ENCODE measurements at places on chromosomes 3 and 15. TPM values are rescaled to one million over a fixed set of nuclear protein-coding genes. Genes with fewer than 3 reads are reported as not detected.

GRCh38 chr3:163785693-163786092 lies 1292.6 kb downstream of the SI start:
- DNase-seq = peak; percentile 22

Gene IL12A
- total RNA-seq = 2.8 TPM

GRCh38 chr3:29555590-29555989 lies 274.7 kb downstream of the RBMS3 start:
- DNase-seq = no peak

- DNase-seq = no peak
Observed at GRCh38 chr3:67288466-67289106, 290.5 kb downstream of the KBTBD8 start.

DNA sequence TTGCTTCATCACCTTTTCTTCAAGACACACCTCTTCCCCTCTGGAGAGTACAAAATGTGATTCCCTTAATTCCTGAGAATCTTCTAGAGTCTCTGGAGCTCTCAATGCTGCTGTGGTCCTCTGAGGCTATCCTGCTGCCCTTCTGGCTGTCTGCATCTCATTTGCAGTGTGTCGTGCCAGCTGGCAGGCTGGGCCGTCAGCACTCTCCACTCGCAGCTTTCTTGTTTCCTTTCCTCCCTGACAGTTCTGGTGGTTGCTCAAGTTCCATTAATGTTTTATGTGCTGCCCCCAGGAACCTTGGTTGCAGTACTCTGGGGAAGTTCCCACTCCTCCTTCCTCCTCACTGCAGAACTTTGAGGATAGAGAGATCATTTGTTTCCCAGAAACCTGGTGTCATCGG lies 210.8 kb upstream of the ROPN1 start:
- no peak for DNase-seq

DNA sequence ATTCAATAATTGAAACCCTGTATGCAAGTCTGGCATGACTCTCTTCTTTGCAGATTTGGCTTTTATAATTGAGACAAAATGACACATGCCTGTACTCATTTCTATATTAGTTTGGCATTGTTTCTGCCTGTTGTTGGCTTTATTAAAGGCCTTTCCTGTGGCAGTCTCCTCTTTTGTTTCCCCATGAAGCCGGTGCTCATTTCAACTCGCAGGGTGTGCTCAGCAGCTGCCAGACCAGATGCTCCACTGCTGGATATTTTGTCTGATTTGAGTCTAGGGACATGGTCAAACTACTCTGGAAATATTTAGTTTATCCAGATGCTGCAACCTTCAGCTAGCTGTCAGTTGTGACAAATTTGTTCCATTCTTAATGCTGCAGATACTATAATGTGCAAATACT lies 445.3 kb downstream of the NAALADL2 start:
- no peak for DNase-seq

GRCh38 chr15:64548235-64548634 lies 87.9 kb downstream of the ZNF609 start:
- DNase-seq = no peak

Gene ZIC4
- total RNA-seq = not detected

GRCh38 chr3:158095111-158095813 lies 11.0 kb downstream of the SHOX2 start:
- no peak for DNase-seq

Gene TMED3
- 53.6 TPM for total RNA-seq

Gene ZNF660
- total RNA-seq = not detected

Gene LRRC31
- total RNA-seq = not detected

DNA sequence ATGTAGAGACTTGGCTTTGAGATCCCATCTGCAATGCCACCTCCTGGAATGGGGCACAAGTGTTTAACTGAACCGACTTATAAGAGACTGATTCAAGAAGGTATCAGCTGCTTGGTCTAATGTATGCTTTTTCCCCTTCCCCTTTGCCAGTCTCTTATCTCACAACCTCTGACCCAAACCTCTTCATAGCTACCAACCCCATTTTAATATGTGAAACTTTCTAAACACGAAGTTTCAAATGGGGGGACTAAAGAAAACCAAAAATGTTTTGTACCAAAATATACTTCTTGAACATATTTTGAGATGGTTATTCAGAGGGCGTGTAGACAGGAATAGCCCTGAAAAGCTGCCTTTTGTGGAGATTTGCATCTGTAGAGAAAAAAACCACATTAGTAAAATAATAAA lies 73.1 kb downstream of the OXSM start:
- DNase-seq = no peak

Gene FOXP1
- total RNA-seq = 11.4 TPM

Gene PLA1A
- not detected for total RNA-seq

DNA sequence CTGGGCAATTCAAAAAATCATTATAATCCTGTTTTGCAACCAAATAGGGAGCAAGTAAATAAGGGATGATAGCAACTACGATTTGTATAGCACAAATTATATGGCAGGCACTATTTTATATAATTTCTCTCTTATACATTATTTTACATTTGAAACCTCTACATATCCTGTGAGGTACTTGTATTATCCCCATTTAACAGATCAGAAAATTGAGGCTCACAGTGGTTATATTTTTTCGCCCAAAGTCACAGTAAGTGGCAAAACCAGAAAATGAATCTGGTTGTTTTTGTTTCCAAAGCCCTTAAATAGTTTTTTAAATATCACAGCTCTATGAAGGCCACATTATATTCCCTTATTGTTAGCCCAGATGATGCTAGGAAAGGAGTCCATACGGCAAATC lies 74.3 kb downstream of the MLH1 start:
- DNase-seq = no peak

DNA sequence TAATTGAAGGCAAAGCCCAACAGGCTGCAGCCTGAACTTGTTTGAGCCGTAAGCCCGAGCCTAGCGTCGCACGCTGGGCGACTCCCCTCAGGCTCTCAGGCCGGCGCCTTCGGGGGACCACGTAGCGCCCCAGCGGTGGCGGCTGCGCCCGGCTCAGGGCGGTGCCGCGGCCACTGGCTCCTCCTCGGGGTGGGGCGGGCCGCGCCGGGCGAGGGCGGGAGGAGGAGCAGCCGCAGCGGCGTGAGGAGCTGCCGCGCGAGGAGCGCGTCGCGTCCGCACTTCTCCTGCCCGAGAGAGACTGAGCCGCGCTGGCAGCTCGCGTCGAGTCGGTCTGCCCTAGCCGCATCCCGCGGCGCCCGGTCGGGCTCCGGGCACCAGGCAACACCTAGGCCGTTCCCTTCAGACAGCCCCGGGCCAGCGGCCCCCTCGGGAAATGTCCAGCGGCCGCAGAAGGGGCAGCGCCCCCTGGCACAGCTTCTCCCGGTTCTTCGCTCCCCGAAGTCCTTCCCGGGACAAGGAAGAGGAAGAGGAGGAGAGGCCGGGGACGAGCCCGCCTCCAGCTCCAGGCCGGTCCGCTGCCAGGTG lies at the start of gene CRYBG3:
TSS of gene CRYBG3 (plus strand) at position 238 of the 585 bp plus-strand sequence. CDS start at position 434, 196 bp downstream.
- peak; percentile 35 for DNase-seq

Gene CD80
- total RNA-seq = not detected

DNA sequence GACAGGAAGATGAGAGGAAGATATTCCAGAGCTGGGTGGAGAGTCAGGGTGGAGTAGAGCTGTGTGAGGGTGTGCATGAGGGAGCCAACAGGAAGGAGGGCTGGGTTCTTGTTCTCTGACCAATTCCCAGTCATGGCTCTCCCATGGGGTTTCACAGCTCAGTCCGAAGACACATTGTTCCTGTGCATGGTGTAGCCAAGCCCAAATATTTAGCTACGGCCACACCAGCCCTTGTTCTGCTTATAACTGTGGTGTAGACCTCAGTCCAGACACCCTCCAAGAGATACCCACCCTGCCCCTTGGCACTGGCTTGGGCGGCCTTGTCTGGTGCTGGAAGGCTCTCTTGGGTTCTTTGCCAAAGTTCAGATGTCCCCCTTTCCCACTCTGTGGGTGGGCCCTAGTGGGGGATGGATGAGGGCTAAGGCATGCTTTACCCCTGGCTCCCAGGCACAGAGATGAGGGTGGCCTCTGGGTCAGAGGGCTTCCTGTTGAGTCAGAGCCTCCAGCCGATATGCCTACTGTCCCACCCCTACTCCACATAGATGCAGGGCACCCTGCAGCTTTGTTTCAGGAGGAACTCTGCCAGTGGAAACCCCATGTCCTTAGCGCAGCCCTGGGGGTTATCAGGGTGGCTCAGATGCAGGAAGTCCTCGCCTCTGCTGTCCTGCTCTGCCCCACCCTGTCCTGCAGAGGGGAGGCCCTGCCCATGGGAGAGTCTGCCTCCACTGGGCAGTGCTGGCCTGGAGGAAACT lies 271.2 kb upstream of the CTDSPL start:
- no peak for DNase-seq

Gene ZPLD1
- total RNA-seq = not detected

Gene NEO1
- total RNA-seq = 30.0 TPM

Gene HCLS1
- 1.6 TPM for total RNA-seq

- DNase-seq = no peak
Observed at GRCh38 chr3:87900061-87900460, 158.7 kb downstream of the CGGBP1 start.

GRCh38 chr3:99625643-99626416 lies 12.6 kb upstream of the COL8A1 start:
- no peak for DNase-seq

DNA sequence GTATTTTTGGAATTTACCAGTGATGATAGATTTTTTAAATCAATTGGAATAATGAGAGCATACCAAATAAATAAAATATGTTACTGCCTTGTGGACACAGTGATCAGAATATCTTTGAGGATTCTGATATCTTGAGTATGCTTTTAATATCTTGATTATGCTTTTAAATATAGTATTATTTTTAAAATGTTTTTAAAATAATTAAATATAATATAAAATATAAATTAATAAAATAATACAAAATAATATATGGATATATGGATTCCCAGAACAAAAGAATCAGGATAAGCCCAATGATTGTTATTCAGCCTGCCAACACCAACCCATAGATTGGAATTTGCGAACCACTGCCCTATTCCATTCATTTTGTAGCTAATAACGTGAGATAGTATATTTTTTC lies 91.9 kb upstream of the MLF1 start:
- no peak for DNase-seq

Gene CGNL1
- total RNA-seq = 2.2 TPM

Gene MED12L
- total RNA-seq = 6.4 TPM

DNA sequence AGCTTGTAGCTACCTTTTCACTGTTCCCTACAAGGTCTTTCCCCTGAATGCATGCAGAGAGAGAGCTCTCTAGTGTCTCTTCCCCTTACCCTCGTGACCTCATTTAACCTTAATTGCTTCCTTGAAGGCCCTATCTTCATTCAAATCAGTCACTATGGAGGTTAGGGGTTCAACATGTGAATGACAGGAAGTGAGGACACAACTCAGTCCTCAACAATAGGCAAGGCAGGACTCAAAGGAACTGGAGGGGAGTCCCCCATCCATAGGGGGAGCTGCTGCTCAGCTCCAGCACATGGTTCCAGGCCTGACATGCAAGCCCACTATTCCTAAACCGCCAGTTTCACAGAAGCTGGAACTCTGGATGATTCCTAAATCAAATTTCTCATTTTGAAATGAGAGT lies 33.8 kb upstream of the GYG1 start:
- peak; percentile 8 for DNase-seq

Gene DCLK3
- total RNA-seq = not detected

DNA sequence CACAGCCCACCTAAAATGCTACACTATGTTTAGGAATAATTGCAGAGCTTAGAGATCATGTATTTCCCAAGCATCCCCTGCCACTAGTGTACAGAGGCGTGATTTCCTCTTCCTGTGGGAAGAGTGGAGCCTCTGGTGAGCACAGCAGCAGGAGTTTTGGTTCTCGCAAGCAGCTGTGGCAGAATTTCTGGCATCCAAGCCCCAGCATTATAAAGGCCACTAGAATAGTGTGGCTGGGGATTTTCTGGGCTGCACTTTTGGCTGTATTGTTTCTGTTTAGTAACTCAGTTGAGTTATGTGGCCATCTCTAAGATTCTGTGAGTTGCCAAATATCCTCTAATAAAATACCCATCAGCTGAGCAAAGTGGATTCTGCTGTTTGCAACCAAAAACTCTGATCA lies 64.7 kb downstream of the GPR176 start:
- no peak for DNase-seq

GRCh38 chr15:96972201-96972600 lies 641.7 kb downstream of the NR2F2 start:
- no peak for DNase-seq

Gene A4GNT
- total RNA-seq = not detected

DNA sequence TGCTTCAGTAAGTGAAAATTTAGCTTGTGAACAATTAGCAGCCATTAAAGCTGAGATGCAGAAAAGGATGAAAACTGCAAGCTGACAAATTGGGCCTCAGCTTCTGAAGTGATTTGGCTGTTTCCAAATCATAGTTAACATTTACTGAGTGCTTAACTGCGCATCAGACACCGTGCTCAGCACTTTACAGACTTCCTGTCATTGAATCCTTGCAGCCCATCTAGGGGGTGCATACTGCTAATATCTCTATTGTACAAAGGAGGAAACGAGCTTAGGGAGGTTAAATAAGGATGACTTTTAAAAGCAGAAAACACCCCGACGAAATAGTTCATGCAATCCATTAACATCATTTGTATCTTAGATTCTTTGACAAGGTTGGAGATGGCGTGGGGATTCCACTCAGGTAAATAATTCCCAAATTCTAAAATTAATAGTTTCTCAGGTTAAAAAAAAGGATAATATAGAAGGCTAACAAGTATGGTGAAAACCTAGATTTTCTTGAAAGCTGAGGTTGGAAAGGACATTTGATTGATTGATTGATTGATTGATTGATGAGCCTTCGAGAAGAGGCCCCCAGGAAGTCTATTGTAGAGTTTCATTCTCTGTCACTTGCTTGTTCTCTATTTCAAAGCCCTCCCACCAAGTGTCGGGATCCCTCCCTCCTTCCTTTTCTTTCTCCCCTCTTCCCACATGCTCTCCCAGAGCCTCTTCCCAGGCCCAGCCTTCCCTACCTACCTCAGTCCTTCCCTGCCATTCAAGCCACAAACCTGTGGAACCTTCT lies 23.5 kb upstream of the EPHB3 start:
- no peak for DNase-seq

DNA sequence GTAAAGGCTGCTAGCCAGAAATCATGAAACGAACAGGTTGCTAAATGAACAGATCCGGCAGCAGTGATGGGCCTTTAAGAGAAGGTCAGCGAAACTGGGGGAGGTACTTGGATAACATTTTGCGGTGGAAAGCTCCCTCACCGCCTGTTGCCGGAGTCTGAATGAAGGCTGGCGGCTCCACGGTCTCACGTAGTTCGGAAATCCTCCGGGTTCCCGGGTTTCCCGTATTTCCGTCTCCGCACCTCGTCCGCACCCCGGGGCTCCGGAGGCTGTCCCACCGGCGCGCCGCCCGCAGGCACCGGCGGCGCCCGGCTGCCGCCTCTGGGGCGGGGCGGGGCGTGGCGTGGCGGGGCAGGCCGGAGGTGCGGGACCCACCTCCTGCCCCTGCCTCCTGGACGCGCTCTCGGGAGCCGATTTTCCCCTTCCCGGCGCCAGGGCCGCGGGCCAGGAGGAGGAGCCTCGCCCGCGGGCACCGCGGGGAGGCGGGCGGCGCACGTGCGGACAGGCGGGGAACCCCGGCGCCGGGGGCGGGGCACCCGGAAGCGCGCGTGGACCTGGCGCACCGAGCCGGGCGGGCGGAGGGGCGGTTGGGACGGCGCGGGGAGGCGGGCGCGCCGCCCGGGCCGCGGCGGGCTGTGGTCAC lies at the start of gene ZDHHC23:
TSS of gene ZDHHC23 (plus strand) at position 642 of the 643 bp plus-strand sequence. CDS start 790 bp downstream, outside the sequence.
- DNase-seq = peak; percentile 43

GRCh38 chr15:65841121-65841930 lies 28.0 kb upstream of the RAB11A start:
- no peak for DNase-seq

- DNase-seq = peak; percentile 44
Observed at GRCh38 chr15:101578443-101578894, 73.7 kb downstream of the TM2D3 start.

- DNase-seq = no peak
Observed at GRCh38 chr3:156630773-156631093, 43.7 kb upstream of the TIPARP start.

GRCh38 chr15:65286069-65286703 lies 497 bp downstream of the PARP16 start:
- no peak for DNase-seq

Gene PLA2G4D
- total RNA-seq = 0.34 TPM

Measured in HCT116 (cell line).